CD4-positive, alpha-beta T cell treated with Interleukin-21 for 1 hour (primary cell): ENCODE measurements at places on chromosomes 16 and 17.

GRCh38 chr16:66958857-66959703 lies 2.0 kb upstream of the CES3 start:
- no peak for DNase-seq

GRCh38 chr16:29744541-29745101 lies 1.2 kb downstream of the C16orf54 start:
- DNase-seq = no peak

DNA sequence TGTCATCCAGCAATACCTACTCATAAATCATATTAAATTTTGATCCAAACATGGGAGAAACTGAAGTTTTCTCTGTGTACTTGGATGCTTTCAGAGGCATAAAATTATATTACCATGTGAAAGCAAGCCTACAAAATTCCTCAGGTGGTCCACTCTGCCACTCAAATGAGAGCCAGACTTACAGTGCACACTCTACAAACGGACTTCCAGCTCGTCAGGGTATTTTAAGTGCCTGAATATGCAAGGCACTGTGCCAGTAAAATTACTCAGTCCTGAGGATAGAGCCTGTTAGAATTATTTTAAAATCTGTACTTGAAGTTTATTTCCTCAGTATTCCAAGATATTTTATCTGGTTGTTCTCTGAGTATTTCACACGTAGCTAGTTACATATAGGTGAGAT lies 54.5 kb downstream of the TENT4B start:
- no peak for DNase-seq

- peak; percentile 86 for DNase-seq
Observed at GRCh38 chr16:11560701-11561453, 25.8 kb downstream of the LITAF start.

GRCh38 chr16:87615621-87616041 lies 13.3 kb downstream of the JPH3 start:
- no peak for DNase-seq

DNA sequence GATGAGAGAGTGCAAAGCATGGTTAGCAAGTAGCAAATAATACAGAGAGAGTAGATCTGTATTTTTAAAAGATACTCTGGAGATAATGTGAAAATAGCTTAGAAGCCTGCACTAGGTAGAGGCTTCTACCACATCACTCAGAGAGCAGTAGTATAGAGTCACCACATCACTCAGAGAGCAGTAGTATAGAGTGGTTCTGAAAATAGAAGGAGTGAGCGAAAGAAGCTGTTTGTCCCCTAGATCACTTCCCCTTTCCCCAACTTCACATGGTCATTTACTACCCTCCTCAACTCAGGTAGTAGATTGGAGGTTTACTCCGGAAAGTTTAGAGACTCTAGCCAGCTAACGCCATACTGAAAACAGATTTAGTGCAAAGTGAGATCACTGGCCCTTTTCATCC lies 17.1 kb downstream of the DGKE start:
- DNase-seq = no peak

GRCh38 chr17:83171661-83172060 lies 92.3 kb downstream of the METRNL start:
- DNase-seq = no peak

- no peak for DNase-seq
Observed at GRCh38 chr17:59370593-59371299, 39.3 kb downstream of the YPEL2 start.

DNA sequence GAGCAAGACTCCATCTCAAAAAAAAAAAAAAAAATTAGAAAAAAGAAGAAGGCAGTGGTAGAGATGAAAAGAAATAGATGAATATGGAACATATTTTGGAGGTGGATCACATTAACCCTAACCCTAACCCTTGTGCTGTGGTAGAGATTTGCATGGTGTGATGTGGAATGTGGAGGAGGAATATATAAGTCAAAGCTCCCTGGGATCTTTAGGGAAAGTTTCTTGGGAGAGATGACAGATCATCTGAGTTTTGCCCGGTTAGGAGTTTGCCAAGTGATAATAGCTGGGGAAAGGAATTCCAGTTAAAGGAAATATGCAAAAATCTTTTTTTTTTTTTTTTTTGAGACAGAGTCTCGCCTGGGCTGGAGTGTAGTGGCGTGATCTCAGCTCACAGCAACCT lies 13.0 kb upstream of the BLMH start:
- no peak for DNase-seq

DNA sequence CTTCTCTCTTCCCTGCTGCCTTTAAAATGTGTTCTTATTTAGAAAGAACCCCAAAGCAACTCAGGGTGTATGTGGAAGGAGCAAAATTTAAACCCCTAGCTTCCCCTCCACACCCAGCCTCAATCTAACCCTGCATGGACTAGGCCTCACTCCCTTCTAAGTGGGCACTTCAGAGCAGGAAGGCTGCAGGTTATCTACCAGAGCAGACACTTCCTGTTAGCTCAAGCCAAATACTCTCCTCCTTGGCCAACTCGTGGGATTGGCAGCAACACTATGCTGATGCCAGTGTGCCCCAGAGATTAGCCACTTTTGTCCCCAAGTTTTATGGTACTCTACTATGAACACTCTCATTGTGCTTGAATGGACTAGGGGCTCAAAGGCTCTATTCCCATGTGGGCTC lies 35.6 kb downstream of the CCDC42 start:
- DNase-seq = no peak

- DNase-seq = no peak
Observed at GRCh38 chr16:54585998-54586340, 299.4 kb upstream of the IRX3 start.

- no peak for DNase-seq
Observed at GRCh38 chr16:88569614-88569984, 604 bp upstream of the ZC3H18 start.

DNA sequence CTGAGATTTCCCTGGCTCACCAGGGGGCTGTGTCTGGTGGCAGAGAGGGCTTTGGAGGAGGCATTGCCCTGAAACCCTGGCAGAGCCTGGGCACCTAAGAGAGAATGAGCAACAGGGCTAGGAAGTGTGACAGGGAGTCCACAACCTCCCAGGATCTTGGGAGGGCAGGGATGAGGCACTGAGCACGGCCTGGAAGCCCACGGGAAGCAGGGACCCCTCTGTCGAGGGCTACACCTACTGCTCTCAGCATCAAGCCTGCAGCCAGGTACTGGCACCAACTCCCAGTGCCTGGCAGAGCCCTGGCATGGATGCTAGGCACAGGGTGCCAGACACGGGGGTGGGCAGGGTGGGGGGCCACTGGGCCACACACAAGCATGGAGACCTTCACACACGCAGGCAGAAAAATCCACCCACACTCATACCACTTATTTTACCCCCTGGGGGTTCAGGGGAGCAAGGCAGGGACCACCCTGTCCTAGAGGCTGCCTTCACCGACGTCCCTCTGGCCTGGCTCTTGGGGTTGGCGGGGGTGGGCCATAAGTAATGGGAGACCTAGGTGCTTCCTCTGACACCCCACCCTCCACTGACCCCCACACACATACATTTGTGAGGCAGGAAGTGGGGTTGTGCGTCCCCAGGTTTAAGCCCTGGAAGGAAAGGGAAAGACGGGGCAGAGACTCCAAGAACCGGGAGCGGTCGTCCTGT lies 970 bp upstream of the HSD11B2 start:
- DNase-seq = no peak

- DNase-seq = no peak
Observed at GRCh38 chr16:3065742-3066439, 451 bp downstream of the IL32 start.

GRCh38 chr16:81492311-81492761 lies 47.7 kb downstream of the CMIP start:
- DNase-seq = no peak

GRCh38 chr16:49336581-49336980 lies 37.0 kb upstream of the C16orf78 start:
- DNase-seq = no peak

DNA sequence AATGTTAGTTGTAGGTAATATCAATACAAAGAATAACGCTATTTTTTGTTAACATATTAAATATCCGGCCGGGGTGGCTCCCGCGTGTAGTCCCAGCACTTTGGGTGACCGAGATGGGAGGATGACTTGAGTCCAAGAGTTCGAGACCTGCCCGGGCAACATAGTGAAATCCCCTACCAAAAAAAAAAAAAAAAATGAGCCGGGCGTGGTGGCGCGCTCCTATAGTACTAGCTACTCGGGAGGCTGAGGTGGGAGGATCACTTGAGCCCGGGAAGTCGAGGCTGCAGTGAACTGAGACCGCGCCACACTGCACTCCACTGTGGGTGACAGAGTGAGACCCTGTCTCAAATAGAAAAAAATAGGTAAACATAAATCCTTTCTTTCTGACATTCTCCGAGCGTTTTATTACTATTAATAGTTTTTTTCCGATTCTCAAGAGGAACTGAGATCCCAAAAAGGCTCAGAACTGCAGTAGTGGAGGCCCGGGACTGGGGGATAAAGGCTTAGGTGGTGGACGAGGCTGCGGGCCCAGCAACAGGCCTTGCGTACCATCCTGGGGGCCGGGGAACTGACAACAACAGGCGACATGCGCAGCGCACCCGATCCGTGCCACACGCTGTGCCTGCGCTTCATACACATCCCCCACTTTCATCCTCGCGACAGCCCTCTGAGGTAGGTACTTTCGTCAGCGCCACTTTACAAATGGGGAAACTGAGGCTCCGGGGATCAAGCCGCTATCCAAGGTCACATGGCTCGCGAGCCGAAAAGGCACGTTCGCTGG lies 919 bp downstream of the N4BP1 start:
- peak; percentile 41 for DNase-seq

DNA sequence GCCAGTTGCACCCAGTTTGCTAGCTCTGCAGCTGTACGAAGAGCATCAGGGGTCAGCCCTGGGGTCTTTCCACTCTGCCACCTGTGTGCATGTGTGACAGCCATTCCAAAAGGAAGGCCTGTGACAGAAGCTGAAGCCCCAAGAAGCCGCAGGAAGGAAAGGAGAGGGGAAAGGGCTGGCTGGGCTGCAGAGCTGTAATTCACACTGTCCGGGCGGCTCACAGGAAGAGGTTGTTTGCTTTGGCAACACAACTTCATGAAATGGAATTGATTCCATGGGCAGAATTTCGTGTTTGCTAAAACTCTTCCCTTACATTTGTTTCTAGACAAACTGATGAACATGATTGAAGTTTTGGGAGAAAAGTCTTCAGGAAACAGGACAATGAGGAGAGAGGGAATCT lies 14.8 kb downstream of the TMEM204 start:
- no peak for DNase-seq

DNA sequence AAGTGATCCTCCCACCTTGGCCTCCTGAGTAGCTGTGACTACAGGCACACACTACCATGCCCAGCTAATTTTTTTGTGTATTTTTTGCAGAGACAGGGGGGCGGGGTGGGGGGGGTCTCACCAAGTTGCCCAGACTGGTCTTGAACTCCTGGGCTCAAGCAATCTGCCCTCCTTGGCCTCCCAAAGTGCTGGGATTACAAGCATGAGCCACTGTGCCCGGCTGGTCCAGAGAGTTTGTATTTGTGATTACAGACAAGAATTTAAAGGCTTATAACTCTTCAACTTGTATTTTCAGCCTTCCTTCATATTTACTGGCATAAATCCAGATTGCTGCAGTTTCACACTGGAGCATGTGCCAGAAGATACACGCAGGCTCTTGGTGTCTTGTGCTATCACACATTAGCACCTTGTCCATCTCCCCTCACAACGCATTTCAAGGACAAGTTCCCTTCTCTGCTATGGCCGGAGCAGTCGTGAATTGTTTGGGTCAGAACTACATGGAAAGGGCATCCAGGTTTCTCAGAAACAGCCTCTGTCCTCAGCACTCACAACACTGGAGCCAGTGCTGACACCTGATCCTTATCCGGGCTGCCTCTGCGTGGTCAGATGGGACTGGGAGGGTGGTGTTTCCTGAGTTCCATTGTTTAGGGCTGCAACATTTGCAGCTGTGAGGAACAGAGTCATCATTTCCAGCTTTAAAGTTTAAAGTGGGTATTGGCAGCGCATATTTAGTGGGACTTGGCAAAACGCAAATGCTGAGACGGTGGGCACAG lies 28.1 kb downstream of the WSCD1 start:
- no peak for DNase-seq

DNA sequence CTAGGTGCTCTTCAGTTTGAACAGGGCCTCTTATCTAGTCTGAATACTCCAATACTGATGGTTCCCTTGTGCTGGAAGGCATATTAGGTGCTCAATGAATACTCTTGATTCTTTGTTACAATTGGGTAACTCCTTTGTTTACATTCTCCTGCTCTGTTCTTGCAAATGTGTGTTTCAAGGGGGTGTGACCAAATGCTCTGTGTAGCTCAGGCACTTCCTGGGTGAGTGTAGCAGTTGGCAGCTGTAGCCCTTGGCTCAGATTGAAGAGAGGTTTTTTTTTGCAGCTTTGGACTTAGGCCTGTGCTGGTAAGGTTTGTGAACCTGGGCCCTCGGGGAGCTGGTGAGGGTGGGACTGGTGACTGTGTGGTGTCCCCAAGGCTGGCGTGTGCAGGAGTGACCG lies 20.2 kb downstream of the TBCD start:
- DNase-seq = no peak

- DNase-seq = no peak
Observed at GRCh38 chr17:47057830-47058229, 78.8 kb upstream of the RPRML start.
